ENCODE measurements at places on chromosomes 6 and 20.

DNA sequence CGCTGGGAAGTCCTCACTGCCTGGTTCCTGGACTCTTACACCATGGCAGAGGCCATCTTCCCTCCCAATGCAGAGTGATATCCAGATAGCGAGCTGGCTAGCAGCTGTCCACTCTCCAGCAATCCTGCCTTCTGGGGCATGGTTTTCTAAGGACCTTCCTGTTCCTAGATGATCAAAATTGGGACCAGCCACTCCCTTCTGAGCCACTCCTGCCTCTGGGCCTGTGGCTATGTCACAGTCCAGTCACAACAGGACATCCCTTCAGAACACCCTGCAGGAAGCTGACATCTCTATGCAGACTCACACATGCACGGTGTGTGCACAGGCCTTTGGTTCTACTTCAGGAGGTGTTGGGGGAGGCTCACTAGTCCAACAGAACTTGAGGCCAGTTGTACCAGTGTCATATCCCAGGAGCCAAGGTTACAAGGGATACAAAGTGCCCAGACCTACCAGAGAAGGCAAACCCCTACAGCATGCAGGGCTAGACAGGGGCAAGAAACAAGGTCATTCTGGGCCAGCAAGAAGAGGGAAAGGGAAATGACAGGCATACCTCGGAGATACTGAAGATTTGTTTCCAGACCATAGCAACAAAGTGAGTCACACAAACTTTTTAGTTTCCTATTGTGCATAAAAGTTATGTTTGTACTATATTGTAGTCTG, 2.7 kb upstream of the MCCD1 start:
- DNase-seq = no peak

GRCh38 chr6:162941128-162941527, 213.4 kb downstream of the PACRG start:
- DNase-seq = no peak

GRCh38 chr20:8720089-8720488, 348.8 kb upstream of the PLCB4 start:
- no peak for DNase-seq

DNA sequence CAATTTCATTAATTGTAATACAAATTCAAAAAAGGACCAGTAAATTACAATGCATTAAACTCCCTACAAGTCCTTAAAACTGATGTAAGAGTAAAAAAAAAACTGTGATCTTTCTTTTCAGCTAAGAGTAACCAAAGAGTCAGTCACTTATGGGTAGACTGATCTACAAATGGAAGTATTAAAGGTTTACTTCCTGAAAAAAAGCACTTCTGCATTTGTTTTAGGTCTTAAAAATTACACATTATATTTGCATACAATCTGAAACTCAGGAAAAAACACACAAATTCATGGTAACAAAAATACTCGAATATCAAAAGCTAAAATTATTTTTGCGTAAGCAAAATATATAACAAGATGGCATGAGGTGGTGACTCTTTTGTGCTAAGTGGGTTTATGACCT, 23.5 kb downstream of the USP49 start:
- DNase-seq = no peak

DNA sequence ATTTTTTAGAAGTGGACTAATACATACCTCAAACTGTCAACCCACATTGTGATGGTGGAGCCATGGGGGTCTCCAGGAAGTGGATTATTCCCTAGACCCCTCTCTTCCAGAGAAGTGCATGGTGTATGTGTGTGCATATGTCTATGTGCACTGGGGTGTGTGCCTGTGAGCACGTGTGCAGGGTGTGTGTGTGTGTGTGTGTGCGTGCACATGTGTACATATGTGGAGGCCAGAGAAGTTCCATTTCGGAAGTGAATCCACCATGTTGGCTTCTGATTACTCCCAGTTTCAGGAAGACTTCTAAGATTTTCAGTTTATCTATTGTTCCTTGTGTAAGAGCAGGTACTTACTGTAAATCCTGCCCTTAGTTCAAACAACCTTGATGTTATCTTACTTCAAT, 208.5 kb upstream of the SULF2 start:
- DNase-seq = no peak

GRCh38 chr6:90329386-90330077, 32.9 kb upstream of the BACH2 start:
- no peak for DNase-seq

DNA sequence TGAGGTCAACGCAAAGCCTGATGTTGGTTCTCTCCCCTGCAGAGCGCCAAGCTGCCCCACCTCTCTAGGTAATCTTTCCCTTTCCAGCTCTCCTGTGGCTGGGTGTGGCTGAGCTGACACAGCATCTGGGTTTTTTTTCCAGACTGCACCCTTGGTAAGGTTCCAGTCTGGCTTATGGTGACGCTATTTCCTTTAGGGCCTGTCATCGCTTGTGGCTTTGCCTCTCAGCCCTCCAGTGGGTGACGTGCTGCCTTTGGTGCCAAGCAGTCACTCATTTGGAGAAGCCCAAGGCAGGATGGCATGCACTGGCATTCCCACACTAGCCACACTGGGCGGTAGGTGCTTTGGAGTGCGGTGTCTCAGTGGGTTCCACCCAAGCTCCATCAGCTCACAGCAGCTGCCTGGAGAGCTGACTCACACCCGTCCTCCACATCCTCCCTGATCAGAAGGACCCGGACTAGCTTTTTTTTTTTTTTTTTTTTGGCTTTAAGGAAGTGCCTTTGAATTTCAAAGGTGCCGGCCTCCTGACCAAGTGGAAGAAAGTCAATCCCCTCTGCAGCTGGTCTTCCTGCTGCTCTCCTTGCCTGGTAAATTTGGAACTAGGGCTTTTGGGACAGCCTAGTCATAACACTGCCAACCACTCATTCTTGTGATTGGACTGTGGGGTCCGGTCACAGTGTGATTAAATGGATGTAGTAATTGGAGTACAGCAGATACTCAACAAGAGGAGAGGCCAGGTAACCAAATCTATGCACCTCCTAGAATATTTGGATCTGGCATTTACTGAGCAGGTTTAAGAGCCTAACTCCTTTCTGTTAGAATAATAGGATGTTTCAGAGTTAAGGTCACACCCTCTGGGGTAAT, 153.6 kb downstream of the CD83 start:
- peak; percentile 27 for DNase-seq

- DNase-seq = no peak
Observed at GRCh38 chr6:138182939-138183789, 21.4 kb downstream of the ARFGEF3 start.

- no peak for DNase-seq
Observed at GRCh38 chr6:103113416-103113815, 1719.9 kb downstream of the GRIK2 start.

- no peak for DNase-seq
Observed at GRCh38 chr6:164928728-164929407, 380.5 kb downstream of the C6orf118 start.

DNA sequence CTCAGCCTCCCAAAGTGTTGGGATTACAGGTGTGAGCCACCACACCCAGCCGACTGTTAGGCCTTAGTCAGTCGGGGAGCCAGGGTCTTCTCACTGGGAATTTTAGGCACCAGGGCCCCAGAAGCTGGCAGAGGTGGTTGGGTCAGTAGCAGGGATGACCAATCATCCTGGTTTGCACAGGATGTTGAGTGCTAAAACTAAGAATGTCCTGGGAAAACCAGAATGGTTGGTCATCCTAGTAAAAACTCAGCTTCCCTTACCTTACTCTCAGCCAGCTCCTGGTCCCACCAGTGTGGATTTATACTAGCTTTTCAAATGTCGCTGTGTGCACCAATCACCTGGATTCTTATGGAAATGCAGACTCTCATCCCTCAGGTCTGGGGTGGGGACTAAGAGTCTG, 31.8 kb downstream of the KCNG1 start:
- DNase-seq = no peak

DNA sequence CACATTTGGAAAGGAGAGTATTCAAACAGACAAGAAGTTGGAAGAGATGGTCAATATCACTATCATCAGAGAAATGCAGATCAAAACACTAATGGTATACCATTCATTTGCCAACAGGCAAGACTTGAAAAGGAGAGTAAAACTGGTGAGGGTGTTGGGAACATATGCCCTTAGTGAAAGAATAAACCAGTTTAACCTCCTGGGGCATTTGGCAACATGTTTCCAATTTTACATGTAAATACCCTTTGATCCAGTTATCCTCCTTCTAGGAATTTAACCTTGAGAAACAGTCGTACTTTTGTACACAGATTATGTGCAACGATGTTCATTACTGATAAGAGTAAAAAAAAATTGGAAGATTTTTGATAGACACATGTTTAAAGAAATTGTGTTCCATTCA, 34.1 kb upstream of the OCSTAMP start:
- no peak for DNase-seq

DNA sequence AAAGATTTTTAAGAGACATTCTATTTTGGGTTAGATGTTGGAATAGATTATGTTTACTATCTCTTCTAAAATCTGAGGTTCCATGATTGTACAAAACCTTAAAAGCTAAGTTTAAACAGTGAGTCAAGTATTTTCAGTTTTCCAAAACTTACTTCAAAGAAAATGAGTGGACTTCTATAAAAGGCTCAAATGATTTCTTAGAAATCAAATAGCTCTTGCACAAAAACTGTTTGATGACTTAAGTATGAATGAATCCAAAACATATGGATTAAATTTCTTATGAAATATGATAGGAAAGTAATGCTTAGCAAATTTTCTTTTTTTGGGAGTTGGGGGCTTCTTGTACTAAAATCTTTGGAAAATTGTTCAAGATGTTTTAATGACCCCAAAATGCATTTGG, 837.3 kb upstream of the SLC35B3 start:
- DNase-seq = no peak

DNA sequence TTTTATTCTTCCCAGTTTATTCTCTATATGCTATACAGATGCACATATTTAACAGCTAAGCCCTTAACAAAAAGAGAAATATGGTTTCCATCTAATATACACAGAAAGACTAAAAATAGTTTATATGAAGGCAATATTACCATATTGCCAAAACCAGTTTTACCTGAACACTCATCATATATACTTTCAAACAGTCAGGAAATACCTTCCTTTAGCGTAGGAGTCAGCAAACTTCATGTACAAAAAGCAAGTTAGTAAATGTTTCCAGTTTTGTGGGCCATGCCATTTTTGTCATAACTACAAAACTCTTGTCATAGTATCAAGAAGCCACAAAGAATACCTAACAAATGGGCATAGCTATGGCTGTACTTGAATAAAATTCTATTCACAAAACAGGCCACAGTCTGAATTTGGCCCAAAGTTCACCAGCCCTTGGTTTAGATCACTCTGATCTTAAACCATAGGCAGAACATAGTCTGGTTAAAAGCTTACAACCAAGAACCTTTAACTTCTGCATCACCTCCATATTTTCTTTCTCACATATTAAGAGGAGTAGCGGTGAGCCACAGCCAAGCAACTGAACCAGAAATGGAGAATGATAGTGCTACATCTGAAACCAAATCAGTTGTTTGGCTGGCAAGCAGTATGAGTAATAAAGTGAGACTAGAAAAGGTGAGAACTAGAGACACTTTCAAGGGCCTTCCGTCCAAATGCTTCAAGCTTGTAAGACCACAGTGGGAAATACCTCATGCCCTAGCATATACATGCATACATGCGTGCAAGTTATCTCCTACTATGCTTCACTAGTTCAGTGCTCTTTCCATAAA, 116.6 kb downstream of the PTPRK start:
- no peak for DNase-seq

DNA sequence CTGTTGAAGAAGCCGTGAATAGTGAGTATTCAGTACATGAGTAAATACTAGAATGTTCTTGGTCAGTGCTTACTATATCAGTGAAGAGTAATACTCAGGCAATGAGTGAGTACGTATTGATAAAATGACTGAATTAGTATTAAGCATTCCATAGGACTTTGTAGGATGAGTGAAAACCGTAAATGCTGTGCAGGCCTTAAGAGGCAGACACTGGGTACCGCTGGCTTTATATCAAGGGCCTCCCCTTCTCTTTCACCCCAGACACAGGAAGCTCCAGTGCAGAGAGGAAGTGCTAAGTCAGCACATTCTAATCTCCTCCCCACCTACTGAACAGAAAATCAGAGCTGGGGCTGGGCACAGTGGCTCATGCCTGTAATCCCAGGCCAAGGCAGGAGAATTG, 24.2 kb downstream of the POFUT1 start:
- peak; percentile 7 for DNase-seq

- no peak for DNase-seq
Observed at GRCh38 chr6:112237595-112237994, 16.8 kb downstream of the LAMA4 start.

DNA sequence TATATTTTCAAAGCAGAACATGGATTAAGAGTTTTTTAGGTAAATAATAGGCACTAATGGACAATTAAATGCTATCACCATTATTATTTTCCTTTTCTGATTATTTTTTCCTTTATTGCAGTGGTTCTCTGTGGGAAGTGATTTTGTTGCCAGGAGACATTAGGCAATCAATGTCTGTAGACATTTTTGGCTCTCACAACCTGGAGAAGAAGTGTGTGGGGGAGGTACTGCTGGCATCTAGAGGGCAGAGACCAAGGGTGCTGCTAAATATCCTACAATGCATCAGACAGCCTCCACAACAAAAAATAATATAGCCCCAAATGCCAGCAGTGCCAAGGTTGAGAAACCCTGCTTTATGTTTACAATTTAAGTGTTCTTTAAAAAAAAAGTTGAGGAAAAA, 8.3 kb downstream of the IFNGR1 start:
- DNase-seq = no peak

DNA sequence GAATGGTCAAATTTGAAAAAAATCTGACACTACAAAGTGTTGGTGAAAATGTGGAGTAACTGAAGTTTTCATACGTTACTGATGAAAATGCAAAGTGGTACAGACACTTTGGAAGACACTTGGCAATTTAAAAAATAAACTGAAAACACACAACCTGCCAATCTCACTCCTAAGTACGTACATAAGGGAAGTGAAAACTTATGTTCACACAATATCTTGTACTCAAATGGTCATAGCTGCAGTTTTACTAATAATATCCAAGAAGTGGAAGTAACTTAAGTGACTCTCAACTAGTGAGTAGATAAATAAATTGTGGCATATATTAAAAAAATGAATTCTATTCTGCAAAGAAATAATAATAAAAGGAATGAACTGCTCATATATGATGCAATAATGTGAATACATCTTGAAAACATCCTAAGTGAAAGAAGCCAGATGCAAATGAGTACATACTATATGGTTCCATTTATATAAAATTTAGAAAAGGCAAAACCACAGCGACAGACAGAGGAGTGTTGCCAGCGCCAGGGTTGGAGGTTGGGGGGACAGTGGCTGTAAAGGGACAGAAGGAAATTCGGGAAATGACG, 198.2 kb downstream of the ERMARD start:
- no peak for DNase-seq

DNA sequence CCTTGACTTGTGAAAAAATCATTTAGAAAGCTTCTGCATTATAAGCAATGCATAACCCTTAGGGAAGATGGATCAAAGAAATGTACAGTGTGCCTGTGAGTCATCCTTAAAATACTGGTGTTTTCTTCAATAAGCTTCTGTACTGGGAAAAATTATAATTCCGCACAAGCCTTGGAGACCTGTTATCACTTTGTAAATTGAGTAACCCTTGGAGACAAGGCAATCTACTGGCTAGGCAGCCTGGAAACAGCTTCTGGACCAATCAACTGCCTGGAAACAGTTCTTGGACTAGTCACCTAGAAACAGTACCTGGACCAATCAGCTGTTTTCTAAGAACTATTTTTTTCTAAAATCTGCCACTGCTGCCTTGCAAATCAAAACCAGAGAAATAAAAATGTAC, 25.8 kb upstream of the RNGTT start:
- DNase-seq = no peak

- DNase-seq = no peak
Observed at GRCh38 chr20:45094864-45095574, 5.9 kb downstream of the KCNS1 start.

GRCh38 chr20:41499064-41499463, 119.1 kb downstream of the CHD6 start:
- DNase-seq = no peak

Measured in T-helper 2 cell (primary cell).